ENCODE measurements at places on chromosomes 13 and 19. TPM values are rescaled to one million over a fixed set of nuclear protein-coding genes. Genes with fewer than 3 reads are reported as not detected.

OVOL3 gene
- total RNA-seq: not detected

ZNF837 gene
- not detected for total RNA-seq

MAMSTR gene
- 4.2 TPM for total RNA-seq

ZIM2 gene
- not detected for total RNA-seq

KCNC3 gene
- 0.25 TPM for total RNA-seq

R3HDM4 gene
- total RNA-seq: 49.1 TPM

IGSF23 gene
- total RNA-seq: not detected

PTGIR gene
- total RNA-seq: 0.87 TPM

PSG6 gene
- not detected for total RNA-seq

IL11 gene
- total RNA-seq: not detected

ZNF709 gene
- total RNA-seq: 0.56 TPM

IER2 gene
- 17.4 TPM for total RNA-seq

ETFB gene
- total RNA-seq: 160 TPM

ATP4B gene
- not detected for total RNA-seq

RNF225 gene
- total RNA-seq: not detected

PLVAP gene
- total RNA-seq: 21.1 TPM

PSG1 gene
- total RNA-seq: not detected

TEKTIP1 gene
- not detected for total RNA-seq
